Esophagus mucosa (tissue), 1 donor: ENCODE measurements at places on chromosomes 1 and 21. TPM values are rescaled to one million over a fixed set of nuclear protein-coding genes. Genes with fewer than 3 reads are reported as not detected.

- ATAC-seq, result no peak
Observed at GRCh38 chr1:2976180-2976562, 45.1 kb upstream of the ACTRT2 start.

DNA sequence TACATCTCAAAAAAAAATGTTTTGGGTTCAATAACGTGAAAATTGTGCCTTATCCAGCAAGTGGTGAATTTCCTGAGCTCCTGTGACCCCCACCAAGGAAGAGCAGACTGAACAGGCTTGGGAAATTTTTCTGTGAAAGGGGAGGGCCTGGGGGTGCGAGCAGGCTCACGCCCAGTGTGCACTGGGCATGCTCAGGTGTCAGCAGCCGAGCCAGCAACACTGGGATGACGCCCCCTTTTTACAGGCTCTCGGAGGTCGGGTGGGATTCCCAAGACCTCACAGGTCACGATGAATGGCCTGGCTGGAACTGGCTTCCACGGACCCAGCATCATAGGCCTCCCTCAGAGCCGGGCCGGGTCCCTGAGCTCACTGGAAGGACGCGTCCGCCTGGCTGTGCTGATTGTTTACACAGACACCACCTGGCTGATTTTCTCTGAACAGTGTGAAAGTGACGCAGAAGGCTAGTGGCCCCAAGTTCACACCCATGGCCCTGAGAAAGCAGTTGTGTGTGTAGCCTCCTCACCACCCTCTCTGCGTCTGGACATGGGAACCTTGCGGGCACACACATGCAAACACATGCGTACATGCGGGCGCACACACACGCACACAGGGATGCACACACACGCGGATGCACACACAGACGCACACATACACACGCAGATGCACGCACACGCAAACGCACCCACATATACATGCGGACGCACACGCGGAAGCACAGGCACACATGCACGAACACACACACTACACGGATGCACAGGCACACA, 9.2 kb downstream of the CSTB start:
- ATAC-seq, result no peak

DNA sequence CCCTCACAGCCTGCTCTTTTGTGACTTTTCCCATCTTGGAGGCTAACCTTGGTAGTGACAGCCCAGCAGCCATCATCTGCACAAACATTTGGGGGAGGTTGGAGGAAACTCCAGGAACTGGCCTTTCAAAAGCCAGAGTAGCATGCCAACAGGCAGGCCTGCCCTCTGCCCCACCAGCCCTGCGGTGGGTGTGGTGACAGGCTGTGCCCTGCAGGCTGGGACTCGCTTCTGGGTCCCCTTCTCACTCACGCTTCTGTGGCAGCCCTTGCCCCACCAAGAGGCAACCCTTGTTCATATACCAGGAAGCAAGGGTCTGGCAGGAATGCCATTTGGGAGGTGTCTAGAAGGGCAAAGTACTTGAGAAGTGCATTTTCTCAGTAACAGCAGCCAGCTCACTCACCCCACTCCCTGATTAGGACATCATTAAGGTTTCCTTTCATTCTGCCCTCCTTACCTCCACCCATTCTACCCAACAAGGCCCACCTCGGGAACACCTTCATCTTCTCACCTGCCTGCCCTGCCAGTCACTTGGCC, 20.8 kb upstream of the FAM3B start:
- ATAC-seq, result peak; percentile 85

DNA sequence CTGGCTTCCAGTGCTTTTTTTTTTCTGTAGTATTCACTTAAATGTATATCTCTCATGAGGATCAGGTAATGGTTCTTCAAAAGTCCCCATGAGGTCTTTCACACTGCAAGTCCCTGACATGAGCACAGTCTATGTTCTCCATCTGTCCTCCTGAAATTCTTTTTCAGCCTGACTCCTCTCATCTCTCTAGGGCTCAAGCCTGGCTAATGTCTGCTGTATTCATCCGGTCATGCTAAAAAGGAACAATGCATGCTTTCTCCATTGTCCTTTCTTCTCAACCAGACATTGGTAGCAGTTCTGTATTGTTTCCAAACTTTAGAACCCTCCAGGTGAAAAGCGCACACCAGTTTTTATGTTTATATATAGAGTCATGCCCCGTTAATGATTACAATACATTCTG, 368.3 kb upstream of the OLFM3 start:
- no peak for ATAC-seq

DNA sequence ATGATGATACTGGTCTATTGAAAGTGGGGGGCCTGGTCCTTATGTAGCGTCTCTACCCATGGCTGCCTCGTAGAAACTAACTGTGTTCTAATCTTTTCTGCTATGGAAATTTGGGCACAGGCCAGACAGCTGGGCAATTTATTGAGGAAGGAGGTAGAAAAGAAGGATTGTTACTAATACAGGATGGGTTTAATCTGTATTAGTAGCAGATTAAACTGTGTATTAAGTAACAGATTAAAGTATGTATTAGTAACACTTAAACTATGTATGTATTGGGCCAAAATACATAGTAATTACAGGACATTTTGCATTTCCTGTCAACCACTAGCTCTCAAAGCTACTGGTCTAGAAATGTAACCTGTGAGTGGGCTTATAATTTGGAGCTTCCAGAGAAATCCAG, 142.0 kb downstream of the MAST2 start:
- peak; percentile 84 for ATAC-seq

DNA sequence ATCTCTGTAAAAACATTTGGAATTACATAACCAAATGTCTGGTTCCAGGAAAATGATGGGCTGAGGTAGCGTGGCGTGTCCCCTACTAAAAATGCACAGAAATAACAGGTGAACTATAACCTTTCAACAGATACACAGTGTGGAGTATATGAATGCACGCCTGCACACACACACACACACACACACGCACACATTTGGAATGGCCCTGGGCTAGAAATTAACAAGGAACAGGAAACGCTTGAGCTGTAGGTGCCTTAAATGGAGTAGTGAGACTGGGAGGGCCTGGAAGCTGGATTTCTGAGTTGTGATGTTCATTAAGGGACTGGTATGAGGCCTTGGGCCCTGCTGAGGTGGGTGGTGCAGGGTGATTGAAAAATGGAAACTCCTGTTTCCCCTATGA, 246.5 kb upstream of the C1orf174 start:
- no peak for ATAC-seq

- no peak for ATAC-seq
Observed at GRCh38 chr1:94827434-94827833, 7.3 kb downstream of the SLC44A3 start.

- ATAC-seq, result no peak
Observed at GRCh38 chr1:183262628-183263200, 76.7 kb downstream of the LAMC2 start.

DNA sequence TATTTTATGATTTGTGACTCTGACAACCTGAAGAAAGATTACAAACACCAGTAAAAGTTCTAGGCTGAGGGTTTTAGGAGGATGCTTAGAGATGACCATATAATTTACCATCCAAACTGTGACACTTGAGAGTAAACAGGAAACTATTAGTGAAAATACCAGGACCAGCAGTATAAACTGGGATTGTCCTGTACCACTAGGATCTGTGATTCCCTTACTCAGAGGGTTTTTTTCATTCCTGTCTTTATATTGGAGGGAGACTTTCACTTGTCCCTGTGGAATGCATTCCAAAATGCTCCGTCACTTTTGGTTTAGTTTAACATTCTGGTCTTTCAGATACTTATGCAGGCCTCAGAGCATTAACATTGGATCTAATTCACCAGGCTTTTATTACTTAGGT, 482.9 kb downstream of the PTBP2 start:
- no peak for ATAC-seq

GRCh38 chr1:64228167-64228957, 24.9 kb downstream of the UBE2U start:
- ATAC-seq, result no peak

DNA sequence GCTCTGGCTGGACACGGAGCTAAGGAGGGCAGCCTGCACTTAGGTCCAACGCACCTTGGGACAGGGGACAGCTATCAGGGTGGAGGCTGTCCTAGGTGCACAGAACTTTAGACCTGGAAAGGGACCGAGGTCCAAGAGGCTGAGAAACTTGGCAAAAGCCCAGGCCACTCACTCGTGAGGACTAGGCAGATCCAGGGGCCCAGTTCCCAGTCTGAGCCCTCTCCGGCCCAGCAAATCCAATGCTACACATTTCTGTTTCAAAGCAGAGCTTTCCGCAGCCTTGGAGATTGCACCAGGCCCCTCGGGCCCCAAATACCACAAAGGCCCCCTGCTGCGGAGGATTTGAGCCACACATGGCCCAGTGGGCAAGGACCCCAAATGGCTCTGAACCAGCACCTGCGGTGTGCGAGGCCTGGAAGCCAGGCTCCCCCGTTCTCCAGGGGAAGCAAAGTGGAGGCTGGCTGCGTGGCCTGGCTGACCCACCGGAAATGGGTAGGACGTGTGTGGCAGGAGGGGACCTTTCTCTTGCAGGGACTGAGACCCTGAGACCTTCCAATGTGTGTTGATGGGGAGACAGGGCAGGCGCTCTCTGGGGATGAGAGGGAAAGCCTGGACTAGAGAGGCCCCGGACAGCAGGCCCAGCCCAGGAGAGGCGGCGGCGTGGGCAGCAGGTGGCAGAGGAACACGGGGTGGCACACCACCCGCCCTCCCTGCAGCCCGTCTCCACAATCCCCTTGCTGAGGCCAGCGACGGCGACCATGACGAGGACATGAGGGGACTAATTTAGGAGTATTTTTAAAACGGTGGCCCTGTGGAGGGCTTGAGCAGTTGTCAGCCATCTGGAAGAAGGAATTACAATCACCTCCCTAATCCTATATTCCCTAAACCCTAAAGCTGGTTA, 118.7 kb downstream of the CASZ1 start:
- ATAC-seq, result no peak

- peak; percentile 63 for ATAC-seq
Observed at GRCh38 chr1:151006327-151007052, at the start of gene MINDY1. TSS of gene MINDY1 (minus strand) at chr1:151006902. CDS start at chr1:151002617, 4,285 bp downstream.

DNA sequence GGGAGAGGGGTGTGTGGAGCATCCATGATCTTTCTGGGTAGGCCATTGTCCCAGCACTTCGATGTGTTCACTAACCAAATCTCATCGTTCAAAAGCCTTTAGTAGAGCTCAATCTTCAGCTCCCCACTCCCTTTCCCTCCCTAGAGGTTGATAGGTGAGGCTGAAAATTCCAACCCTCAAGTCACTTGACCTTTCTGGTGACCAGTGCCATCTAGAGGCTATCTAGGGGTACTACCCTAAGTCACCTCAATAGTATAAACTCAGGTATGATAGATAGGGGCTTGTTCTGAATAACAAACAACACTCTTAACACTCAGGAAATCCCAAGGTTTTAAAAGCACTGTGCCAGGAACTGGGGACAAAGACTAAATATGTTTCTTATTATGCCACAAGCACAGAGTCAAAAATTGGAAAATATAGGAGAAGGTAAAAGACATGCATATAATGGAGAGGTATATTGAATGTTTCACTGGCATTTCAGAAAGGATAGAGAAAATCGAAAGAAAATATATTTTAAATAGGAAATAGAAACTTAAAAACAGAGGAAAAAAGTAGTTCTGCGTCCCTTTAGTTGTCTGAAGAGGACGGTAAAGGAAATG, 42.9 kb upstream of the CD53 start:
- peak; percentile 65 for ATAC-seq

DNA sequence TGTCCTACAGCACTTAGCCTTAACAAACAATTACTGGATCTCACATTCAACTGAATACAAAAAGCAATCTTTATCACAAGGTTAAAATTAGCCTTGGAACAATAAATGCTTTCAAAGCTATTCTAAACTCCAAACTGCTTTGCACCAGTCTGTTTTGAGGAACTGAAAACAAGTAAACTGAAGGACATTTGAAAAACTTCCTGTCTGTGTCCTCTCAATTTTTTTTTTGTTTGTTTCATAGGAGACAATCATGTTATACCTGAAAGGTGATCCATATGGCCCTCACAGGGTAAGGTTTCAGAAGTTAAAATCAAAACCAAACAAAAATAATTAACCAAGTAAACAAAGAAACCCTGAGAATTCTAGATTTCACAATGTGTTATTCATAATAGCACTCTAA, 459.1 kb downstream of the DPYD start:
- ATAC-seq, result no peak

GRCh38 chr1:202586018-202586821, 124.0 kb downstream of the SYT2 start:
- ATAC-seq, result no peak

GRCh38 chr1:92927870-92928269, 33.4 kb downstream of the DIPK1A start:
- no peak for ATAC-seq

DNA sequence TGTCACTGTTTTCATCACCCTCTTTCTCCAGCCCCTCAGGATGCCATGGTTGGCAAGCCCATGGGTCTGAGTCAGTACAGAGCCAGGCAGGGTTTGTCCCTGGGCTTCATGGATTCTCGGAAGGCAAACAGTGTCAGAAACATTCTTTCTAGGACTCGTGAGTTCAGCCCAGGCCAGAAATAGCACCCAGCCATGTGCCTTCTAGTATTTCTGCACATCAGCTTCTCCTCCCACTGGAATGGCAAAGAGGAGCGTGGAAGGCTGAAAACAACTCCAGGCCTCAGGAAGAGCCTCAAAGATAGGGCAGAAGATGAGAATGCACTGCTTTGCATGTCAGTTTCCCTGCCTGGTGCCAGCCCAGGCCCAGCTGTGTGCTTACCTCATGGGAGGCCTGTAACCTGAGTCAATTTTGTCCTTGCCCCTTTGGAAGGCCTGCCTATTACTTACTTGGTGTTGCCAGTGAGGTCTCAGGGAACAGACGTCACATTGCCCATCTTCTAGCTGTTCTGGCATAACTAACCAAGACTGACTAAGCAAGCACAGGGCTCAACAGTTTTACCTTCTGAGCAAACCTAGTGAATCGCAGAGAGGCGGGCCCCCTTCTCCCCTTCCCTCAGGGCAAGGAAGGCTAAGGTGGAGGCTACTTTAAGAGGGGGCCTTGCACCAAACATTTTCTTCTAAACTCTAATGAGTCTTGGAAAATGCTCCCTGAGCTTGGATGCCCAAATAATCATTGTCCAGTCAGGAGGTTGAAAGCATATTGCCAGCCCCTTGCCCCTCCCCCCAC, 42.4 kb downstream of the GLUL start:
- ATAC-seq, result no peak

DNA sequence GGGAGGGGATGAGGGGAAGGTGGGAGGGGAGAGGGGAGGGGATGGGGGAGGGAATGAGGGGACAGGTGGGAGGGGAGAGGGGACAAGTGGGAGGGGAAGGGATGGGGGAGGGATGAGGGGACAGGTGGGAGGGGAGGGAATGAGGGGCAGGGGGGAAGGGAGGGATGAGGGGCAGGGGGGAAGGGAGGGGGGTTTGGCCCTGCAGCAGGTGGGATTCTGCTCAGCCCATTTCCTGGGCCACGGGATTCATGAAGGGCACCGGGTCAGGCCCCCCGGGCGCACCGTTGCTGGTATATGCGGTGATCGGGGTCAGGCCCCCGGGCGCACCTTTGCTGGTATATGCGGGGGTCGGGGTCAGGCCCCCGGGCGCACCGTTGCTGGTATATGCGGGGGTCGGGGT, 15.1 kb upstream of the SAMD11 start:
- no peak for ATAC-seq

GRCh38 chr1:110309767-110310166, 29.4 kb upstream of the RBM15 start:
- no peak for ATAC-seq

C1orf185 gene
- not detected for total RNA-seq

ST6GALNAC3 gene
- total RNA-seq, result 0.72 TPM

MTOR gene
- total RNA-seq, result 24.0 TPM

HES4 gene
- total RNA-seq, result 15.7 TPM

CD5L gene
- not detected for total RNA-seq

CNR2 gene
- 0.12 TPM for total RNA-seq

NBPF12 gene
- 4.7 TPM for total RNA-seq

LRRC71 gene
- not detected for total RNA-seq

NBPF26 gene
- total RNA-seq, result 22.2 TPM

ATAD3C gene
- total RNA-seq, result 2.1 TPM

MYCBP gene
- total RNA-seq, result 21.8 TPM
